ENCODE measurements at places on chromosomes 7 and 10. TPM values are rescaled to one million over a fixed set of nuclear protein-coding genes. Genes with fewer than 3 reads are reported as not detected.

The CFTR gene
- not detected for total RNA-seq

The KCNMA1 gene
- 14.2 TPM for total RNA-seq

The EPHB6 gene
- total RNA-seq, result 0.11 TPM

The NUTM2A gene
- total RNA-seq, result 1.0 TPM

The CHN2 gene
- not detected for total RNA-seq

The CCDC136 gene
- 3.8 TPM for total RNA-seq

The C7orf57 gene
- not detected for total RNA-seq

The ZNF783 gene
- total RNA-seq, result 8.6 TPM

The GNGT1 gene
- total RNA-seq, result not detected

GRCh38 chr7:138363721-138364120 is 96.3 kb upstream of the TRIM24 start:
- no peak for DNase-seq

DNA sequence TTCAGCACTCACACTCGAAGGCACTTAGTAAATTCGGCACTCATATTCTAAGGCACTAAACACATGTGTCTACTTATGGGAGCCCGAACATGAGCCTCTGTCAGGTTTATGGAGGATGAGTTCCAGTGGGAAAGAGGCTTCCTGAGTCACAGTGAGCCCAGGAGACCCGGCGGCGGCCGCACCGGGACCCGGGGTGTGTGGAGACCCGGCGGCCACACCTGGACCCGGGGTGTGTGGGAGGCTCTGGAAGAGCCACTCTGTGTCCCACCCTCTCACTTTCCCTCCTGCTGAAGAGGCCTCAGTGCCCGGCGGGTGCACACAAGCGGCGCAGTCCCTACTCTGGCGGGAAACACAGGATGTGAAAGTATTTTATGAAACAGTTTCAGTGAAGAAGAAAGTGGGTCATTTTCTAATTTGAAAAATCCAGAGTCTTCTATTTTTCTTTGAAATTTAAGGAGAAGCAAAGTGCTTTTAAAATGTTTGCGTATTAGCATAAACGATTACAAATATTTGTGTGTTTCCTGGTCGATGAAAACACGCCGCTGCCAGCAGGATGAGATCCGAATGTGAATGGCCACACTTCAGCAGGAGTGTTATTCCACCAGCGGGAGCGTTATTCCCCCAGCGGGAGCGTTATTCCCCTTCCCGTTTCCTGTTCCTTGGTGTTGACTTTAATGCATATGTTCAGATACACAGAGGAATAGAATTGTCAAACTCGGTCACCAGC is 625.1 kb downstream of the DNAJB6 start:
- DNase-seq, result no peak

DNA sequence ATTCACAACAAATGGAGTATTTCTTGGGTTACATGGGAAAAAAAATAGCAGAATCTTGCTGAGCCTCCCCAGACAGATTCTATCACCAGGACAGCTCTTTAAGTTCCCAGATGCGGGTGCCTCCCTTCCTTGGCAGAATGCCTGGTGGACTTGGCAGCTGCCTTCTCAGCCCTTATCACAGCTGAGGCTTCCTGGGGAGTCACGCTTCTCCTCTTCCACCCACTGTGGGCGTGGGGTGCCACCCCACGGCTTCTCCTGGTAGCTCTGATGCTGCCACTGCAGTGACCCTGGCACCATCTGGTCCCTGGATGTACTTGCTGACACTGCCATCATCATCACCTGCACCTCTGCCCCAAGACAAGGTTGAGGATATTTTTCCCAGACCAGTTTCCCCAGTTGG is 16.2 kb upstream of the NME8 start:
- peak; percentile 7 for DNase-seq

DNA sequence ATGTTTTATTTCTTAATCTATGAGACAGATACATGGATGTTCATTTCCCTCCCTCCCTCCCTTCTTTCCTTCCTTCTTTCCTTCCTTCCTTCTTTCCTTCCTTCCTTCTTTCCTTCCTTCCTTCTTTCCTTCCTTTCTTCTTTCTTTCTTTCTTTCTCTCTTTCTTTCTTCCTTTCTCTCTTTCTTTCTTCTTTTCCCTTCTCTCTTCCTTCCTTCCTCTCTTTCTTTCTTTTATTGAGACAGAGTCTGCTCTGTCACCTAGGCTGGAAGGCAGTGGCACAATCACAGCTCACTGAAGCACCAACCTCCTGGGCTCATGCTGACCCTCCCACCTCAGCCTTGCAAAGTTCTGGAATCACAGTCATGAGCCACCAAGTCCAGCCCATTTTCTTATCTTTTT is 5.5 kb upstream of the PRRT4 start:
- DNase-seq, result no peak

GRCh38 chr7:6071406-6071805 is 40.2 kb downstream of the ANKRD61 start:
- no peak for DNase-seq

- no peak for DNase-seq
Observed at GRCh38 chr7:98930464-98930863, 52.1 kb downstream of the TRRAP start.

GRCh38 chr7:127900141-127900540 is 131.1 kb downstream of the LRRC4 start:
- peak; percentile 34 for DNase-seq

DNA sequence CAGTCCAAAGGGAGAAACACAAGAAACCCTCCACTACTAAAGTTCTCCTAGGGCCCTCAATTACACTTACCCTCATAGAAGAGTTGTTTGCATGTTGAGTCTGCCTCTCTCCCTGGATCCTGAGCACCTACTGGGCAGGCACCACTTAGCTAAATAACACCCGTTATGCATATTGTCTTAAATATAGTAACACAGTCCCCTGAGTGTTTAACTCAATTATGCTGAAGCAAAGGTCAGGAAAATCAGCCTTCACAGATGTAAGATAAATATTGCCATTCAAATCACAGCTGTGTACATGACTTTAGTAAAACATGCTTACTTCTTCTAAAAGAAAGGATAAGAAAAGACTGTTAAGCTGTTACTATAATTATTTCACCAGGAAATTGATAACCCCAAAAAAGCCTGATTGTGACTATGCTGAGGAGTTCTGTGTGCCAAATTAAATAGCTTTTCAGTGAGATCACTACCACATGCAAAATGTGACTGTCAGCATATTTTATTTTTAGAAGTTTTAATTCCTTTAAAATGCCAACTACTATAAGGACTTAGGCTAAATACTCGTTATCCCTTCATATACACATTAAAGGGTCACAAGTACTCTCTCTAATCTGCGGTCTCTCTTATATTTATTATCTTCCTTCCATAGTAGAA is 733.9 kb upstream of the PHF14 start:
- no peak for DNase-seq

DNA sequence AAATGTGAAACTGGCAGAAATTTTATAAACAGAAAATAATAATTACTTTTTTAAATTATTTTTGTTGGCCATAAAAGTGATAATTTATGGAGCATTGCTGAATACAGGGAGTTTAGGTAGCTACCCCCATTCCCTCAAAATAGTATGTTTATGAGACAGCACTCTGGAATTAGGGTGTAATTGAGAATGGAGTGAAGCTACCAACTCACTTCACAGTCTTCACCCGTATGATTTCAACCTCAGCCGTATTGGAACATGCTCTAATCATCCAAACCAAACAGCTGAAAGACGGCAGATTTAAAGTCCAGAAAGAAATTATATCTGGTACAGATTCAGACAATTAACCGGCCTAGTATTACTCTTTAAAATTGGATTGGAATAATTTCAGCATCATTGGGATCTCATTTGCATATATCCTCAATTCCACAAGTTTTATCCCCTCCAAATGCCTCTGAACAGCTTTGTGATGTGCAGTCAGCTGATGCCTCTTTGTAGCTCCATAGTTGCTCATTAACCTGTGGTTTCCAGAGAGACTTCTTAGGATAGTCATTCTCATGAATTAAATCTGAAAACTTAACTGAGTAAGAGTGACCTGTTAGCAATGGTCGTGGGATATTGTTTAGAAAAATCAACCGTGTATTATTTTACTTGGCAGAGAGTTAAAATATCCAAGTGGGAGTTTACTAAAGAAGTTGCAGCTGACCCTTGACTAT is 59.1 kb upstream of the GJD4 start:
- DNase-seq, result peak; percentile 52

DNA sequence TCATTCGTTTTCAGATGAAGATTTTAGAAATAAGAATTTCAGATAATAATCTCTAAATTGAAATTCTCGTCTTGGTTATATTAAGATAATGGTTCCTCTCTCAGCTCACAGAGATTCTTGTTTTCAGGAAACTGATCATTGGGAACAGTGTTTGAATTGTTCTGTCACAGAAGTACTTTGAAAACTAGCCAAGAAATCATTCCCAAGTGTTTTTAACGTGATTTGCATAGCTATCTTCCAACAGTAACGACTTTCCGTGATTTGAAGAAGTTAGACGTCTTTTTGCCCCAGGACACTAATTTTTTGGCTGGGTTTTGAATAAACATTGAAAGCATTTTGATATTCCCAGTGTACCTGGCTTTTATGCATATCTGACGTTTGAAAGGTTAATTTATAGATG is 116.0 kb downstream of the CDCA7L start:
- DNase-seq, result no peak

DNA sequence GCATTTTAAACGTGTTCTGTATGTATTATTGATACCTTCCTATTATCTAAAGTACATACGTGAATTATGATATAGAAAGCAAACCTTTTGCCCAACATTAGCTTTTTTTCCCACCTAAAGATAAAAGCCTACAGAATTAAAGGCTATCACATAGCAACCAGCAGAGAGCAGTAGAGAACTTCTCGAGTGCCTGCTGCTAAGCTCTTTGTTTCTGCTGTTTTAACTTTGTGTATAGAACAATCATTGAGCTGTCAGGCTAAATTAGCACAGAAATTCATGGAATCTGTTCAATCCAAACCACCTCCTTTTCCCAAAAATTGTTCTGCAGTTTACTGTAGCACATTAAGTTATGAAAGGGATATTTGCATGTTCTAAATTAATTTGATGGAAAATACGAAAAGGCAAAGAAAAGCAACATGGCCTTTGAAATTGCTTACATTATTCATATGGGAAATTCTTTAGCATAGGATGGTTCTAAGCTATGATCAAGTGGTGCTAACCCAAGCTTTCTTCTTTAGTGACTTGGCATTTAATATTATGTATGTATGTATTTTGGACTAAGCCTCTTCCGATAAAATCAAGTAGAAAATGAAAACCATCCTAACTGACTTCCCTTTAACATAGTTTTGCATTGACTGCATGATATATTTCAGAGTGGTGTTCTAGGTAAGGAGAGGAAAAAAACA is 1288.5 kb downstream of the GATA3 start:
- peak; percentile 66 for DNase-seq

DNA sequence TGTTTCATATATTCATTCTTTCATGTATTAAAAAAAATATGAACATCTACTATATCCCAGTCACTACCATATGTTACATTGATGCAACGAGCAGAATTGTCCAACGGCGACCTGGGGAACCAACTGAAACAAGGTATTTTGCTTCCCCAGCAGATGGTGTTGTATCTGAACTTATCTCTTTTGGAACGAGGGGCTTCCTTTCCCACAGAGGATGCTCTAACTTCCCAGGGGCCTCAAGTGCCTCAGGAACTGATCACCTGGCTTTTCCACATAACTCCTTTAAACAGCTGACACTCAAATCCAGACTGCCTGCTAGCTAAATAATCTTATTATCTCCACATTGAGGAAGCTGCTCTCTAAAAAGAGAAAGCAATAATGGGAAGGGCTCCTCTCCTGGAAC is 259.3 kb downstream of the HTR7 start:
- no peak for DNase-seq

GRCh38 chr7:128189231-128189930 is 51.7 kb upstream of the LEP start:
- DNase-seq, result no peak

GRCh38 chr7:101990811-101991418 is 173.5 kb downstream of the CUX1 start:
- no peak for DNase-seq

DNA sequence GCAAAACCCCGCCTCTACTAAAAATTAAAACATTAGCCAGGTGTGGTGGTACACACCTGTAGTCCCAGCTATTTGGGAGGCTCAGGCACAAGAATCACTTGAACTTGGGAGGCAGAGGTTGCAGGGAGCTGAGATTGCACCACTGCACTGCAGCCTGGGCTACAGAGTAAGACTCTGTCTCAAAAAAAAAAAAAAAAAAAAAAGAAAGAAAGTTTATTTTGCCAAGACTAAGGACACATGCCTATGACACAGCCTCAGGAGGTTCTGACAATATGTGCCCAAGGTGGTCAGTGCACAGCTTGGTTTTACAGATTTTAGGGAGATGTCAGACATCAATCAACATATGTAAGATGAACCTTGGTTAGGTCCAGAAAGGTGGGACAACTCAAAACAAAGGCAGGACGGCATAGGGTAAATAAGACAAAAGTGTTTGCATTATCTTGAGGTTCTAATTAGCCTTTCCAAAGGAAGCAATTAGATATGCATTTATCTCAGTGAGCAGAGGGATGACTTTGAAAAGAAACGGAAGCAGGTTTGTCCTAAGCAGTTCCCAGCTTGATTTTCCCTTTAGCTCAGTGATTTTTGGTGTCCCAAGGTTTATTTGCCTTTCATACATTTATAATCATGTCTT is 20.7 kb upstream of the OTUD1 start:
- DNase-seq, result no peak

- DNase-seq, result no peak
Observed at GRCh38 chr10:85926986-85927385, 439.6 kb downstream of the GRID1 start.

- DNase-seq, result no peak
Observed at GRCh38 chr7:98365863-98366561, 34.9 kb downstream of the BAIAP2L1 start.

GRCh38 chr10:83542774-83543411 is 596.4 kb upstream of the GHITM start:
- no peak for DNase-seq

DNA sequence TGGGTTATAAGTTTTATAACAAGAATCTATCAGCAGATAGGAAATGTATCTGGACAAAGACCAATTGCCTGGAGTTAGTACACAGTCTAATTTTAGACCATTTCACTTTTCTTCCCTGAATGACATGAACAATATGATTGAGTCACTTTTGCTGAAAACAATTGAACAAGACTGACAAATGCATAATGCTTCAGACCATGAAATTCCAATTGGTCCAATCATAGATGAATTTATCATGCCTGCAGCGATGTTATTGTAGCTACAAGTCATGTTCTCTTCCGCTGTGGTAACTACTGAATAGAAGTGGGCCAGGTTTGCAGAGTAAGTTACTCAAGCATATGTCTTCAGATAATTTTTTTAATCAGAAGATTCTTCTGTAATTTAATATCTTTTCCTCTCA is 73.4 kb downstream of the VSTM2A start:
- no peak for DNase-seq

GRCh38 chr7:16135658-16136057 is 285.7 kb downstream of the CRPPA start:
- DNase-seq, result peak; percentile 2

DNA sequence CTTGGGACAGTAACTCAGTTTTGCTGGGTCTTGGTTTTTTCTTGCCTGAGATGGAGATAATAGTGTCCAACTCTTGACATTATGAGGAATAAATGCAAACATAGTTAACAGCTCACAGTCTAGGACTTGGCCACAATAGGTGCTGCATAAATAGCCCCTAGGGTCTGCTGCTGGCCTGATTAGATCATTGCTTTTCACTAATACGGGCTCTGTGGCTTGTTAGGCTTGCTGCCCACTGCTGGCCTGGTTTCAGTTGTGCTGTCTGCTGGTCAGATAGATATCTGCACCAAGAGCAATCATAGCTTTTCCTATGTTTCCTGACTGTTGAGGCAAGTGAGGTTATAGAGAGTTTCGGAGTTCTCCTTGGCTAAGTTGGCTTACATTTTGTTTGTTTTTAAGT is 246.1 kb downstream of the DNAJB9 start:
- no peak for DNase-seq
